H9 (cell line): ENCODE measurements at places on chromosomes 12 and 14.

DNA sequence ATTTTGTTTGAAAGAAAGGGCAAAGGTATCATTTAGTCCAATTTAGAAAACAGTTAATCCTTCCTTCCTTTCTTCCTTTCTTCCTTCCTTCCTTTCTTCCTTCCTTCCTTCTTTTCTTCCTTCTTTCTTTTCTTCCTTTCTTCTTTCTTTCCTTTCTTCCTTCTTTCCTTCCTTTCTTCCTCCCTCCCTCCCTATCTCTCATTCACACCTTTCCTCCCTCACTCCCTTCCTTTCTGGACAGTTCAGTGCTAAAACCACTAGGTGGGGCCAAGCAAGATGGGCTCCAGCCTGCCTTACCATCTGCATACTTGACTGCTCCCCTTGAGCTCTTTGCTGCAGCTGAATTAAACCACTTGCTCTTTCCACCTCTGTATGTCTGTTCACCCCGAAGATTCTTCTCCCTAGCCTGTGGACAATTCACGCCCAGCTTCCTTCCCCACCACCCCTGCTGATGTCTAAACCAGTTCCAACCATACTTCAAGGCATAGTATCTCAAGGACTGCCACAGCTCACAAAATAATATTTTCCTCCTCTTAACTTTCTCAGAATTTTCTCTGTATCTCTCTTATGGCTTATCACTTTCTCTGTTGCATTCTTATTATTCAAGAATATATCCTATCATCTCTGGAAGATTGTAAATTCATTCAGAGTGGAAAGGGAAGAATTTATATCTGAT, 78.0 kb downstream of the DBX2 start:
- peak; percentile 67 for DNase-seq

DNA sequence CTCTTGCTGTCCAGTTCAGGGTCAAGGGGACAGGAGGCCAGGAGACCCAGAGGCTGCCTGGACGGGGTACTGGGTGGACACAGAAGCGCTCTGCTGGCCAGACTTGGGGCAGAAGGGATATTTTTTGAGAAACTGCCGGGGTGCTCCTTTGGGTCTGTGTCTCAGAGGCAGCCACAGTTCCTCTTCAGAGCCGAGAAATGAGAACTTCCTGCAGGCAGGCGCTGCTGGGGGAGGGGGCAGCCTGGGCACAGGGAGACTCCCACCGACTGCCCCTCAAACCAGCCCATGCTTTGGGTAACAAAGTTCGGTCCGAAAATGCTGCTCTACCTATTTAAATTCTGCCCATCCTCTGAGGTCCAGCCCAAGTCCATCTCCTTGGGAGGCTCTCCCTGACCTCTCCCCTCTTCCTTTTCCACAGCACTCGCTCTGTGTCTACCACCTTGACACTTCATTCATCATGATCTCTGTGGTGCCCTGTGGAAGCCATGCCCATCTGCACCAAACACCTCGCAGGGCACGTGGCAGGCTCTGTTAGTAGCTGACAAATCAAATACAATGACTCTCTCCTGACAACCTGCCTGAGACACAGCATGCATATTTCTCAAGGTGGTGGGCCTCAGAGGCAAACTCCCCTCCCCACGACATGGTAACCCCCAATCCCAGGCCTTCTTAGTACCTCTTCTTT, 16.4 kb downstream of the HDAC7 start:
- DNase-seq = no peak

DNA sequence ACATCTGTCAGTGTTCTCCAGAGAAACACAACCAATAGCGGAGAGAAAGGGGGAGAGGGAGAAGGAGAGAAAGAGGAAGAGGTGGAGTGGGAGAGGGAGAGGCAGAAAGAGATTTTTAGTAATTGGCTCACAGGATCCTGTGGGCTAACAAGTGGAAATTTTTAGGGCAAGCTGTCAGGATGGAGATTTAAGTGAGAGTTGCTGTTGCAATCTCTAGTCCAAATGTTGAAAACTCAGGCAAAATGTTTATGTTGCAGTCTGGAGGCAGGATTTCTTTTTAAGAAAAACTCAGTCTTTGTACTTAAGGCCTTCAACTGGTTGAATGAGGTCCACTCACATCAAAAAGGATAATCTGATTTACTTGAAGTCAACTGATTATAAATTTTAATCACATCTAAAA, 12.5 kb upstream of the GLIPR1L2 start:
- DNase-seq = no peak

- DNase-seq = no peak
Measured at GRCh38 chr12:43836475-43836989, 651 bp downstream of the TMEM117 start.

DNA sequence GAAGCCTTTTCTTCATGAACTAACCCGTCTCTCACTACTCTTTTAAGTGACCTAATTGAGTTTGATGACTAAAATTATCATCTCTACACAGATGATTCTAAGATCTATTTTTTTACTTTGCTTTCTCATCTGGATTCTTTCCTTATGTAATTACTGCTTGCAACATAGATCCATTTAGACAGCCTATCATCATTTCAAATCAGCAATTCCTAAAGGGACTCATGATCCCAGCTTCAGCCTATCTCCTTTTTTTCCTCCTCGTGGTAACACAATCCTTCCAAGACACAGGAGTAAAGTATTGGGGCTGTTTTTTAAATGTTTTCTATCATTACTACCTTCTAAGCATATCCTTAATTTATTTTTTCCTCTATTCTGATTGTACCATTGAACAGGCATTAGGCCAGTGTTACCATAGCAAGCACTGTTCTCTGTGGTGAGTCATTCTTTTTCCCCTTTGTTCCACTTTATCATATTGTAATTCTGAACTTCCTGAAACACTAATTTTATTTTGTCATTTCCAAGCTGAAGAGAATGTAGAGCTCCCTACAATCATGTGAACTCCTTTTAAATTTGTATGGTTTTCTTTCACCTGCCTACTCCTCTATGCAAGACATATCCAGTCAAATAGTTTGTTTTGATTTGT, 190.4 kb upstream of the FAR2 start:
- no peak for DNase-seq

DNA sequence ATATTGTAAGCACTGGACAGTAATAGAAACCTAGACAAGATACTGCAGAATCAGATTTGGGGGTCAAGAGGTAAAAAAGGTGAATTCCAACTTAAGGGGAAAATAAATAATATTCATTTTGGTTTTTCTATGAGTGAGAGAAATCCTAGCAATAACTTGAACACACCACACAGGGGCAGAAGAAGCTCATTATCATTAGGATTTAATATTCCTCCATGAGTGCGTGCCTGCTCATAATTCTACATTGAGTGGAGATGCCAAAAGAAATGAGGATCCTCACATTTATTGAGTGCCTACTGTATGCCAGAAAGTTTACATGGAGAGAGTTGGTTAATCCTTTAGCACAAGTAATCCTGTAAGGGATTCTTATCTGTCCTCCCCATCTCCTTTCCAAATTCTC, 40.5 kb upstream of the C14orf132 start:
- DNase-seq = no peak

- DNase-seq = no peak
Measured at GRCh38 chr12:117202033-117202432, 11.8 kb upstream of the FBXO21 start.

GRCh38 chr12:103965255-103965589, 450 bp upstream of the TDG start:
- DNase-seq = no peak

DNA sequence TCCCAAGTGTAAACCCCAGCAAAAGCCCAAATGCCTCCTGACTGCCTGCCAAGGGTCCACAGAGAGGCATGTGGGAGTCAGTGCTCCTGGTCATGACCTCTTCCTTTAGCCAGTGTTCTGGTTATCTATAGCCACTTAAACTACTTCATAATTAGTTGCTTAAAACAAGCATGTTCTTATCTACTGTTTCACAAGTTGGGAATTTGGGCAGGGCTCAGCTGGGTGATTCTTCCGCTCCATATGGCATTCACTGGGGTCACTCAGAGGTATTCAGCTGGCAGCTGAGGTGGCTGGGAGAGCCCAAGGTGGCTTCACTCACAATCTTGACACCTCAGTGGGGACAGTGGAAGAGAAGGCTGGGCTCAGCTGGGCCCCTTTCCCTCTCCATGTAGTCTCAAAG, 184.0 kb upstream of the RGS6 start:
- no peak for DNase-seq

GRCh38 chr12:89334548-89335169, 17.6 kb downstream of the DUSP6 start:
- DNase-seq = no peak

DNA sequence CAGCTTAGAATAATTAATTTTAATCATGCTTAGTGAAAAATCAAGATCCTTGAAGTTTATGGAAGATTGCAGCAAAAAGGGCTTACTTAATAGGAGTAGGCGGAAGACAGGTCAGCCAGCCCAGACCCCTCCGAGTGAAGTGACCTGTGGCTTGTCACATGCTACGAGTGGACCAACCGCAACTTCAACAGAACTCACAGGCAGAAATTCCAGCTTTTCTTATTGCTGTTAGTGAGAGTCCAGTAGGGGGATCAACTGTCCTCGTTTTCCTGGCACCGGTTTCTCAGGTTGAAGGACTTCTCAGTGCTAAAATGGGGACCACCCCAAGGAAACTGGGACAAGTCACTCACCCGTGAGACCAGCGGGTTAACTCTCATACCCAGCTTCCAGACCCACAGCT, 72.9 kb downstream of the ACACB start:
- DNase-seq = no peak

GRCh38 chr12:65279369-65280112, 1.1 kb downstream of the MSRB3 start:
- no peak for DNase-seq

DNA sequence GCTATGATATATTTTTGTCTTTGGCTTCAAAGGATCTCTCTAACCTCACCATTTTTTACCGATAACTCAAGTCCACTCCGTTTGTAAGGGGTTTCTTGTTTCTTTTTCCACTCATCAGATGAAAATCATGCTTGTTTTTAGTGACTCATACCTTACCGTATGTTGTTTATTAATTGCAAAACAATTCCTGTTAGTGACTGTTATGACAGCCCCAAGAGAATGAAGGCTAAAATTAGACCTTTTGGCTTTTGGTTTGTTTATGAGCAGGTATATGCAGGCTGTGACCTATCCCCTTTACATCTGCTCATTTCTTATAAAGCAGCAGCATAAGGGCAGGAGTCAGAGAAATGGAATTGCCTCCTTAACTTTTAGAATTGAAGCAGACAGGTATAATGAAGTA, 319.8 kb downstream of the CEP128 start:
- no peak for DNase-seq

GRCh38 chr12:101356794-101357193, 50.8 kb downstream of the ARL1 start:
- no peak for DNase-seq

DNA sequence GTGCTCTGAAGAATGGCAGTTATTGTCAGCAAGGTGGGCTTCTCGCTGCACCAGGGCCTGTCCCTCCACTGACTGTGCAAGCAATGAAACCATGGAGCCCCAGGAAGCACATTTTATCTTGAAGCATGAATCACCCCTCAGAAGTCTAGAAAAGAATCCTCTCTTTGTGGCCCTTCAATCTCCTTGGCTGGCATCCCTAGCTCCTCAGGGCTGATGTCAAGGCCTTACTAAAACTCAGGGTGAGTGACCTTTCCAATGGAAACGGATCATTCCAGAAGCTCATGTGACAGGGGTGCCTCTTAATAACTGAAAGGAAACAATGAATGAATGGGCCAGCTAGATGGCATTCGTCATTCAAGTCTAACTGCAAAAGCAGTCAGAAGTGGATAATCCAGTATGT, 22.3 kb upstream of the PLEKHH1 start:
- no peak for DNase-seq
